Aorta (tissue), 5 donors: ENCODE measurements at places on chromosomes 13 and 19. TPM values are rescaled to one million over a fixed set of nuclear protein-coding genes. Genes with fewer than 3 reads are reported as not detected.

The TMEM190 gene
- total RNA-seq: not detected

GRCh38 chr13:98285852-98286594 is 109.0 kb upstream of the RNF113B start:
- no peak for DNase-seq
- H3K27me3 ChIP-seq: no peaks in the 10 kb centered on the region
- H3K27ac ChIP-seq: no peak overlapping the region
- H3K36me3 ChIP-seq: no peaks in the 10 kb centered on the region
- no peak overlapping the region for H3K4me3 ChIP-seq
- no peaks in the 10 kb centered on the region for H3K4me1 ChIP-seq

- H3K4me3 ChIP-seq: no peak overlapping the region
- H3K36me3 ChIP-seq: no peaks in the 10 kb centered on the region
- DNase-seq: no peak
- no peak overlapping the region for H3K27ac ChIP-seq
- no peaks in the 10 kb centered on the region for H3K27me3 ChIP-seq
Observed at GRCh38 chr13:100537486-100537885, 51.1 kb downstream of the GGACT start.

GRCh38 chr19:41321600-41322270 is 11.8 kb downstream of the CCDC97 start:
- H3K27me3 ChIP-seq: no peaks in the 10 kb centered on the region
- H3K4me3 ChIP-seq: no peak overlapping the region
- H3K4me1 ChIP-seq: no peaks in the 10 kb centered on the region
- H3K27ac ChIP-seq: no peak overlapping the region
- no peak for DNase-seq
- H3K36me3 ChIP-seq: peaks cover 7% of the 10 kb centered on the region

- H3K4me3 ChIP-seq: no peak overlapping the region
- no peak overlapping the region for H3K27ac ChIP-seq
- DNase-seq: no peak
Observed at GRCh38 chr13:22517544-22517943, 663.2 kb upstream of the SGCG start.
